ENCODE measurements at places on chromosomes 3 and 15.

- DNase-seq, result no peak
These were observed 13.5 kb downstream of the OCA2 start for GRCh38 chr15:28085489-28086174.

DNA sequence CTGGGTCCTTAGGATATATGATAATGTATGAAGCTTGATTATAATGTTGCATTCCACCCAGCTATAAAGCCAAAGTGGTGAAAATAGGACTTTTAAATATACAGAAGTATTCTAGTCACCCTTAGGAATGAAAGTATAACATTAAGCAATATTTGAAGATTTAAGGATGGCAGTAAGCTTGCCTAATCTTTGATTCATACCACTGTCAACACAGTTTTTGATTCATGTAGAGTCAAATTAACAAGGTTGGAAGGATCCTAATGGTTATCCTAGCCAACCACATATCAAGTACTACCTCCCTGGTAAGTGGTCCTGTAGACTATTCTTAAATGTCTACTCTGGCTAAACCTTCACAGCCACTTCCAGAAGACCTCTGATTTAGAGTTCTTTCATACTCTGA lies 18.6 kb downstream of the ARIH1 start:
- DNase-seq, result no peak

DNA sequence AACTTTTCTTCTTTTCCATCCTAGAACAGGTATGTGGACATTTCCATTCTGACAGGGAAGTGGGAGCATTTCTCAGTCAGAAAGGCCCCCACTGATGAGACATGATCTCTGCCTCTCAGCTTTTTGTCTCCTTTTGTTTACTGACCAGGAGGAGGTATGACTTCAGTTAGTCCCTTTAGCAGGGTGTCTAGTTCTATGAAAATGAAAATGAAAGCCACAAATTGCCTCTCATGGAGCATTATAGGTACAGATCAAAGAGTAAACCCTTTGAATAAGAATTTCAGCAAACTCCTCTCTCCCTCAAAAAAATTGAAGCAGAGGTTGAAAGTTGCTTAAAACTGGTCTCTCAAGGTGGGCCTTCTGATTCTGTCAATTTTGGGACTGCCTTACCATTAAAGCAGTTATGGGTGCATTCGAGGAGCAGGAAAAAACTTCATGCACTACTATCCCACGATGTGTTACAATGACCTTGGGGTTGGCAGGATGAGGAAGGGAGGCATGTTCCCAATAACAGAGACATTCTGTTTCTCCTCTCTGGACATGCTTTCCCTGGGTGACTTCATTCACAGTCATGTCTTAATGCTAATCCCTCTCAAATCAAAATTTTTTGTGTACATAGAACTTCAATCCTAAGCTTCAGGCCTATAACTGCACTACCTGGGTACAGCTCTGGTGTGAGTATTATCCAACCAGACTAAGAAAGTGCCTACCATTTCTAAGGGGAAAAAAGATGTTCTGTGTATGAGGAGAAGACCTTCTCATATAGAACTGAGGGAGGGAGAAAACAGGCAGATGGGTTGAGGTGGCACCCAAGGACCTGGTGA lies 50.6 kb upstream of the TBC1D23 start:
- DNase-seq, result no peak

- DNase-seq, result no peak
These were observed 90.5 kb downstream of the IGF1R start for GRCh38 chr15:98738689-98739401.

- no peak for DNase-seq
These were observed 63.5 kb downstream of the CMSS1 start for GRCh38 chr3:99881121-99881524.

Measured in HT-29 (cell line).